ENCODE measurements at places on chromosomes 16 and 17.

DNA sequence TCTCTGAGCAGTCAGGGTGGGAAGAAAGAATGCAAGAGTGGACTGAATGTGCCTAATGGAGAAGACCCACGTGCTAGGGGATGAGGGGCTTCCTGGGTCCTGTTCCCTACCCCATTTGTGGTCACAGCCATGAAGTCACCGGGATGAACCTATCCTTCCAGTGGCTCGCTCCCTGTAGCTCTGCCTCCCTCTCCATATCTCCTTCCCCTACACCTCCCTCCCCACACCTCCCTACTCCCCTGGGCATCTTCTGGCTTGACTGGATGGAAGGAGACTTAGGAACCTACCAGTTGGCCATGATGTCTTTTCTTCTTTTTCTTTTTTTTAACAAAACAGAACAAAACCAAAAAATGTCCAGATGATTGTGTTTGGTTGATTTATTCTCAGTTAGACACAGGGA is 14.1 kb downstream of the IGFBP4 start:
- no peak for DNase-seq

DNA sequence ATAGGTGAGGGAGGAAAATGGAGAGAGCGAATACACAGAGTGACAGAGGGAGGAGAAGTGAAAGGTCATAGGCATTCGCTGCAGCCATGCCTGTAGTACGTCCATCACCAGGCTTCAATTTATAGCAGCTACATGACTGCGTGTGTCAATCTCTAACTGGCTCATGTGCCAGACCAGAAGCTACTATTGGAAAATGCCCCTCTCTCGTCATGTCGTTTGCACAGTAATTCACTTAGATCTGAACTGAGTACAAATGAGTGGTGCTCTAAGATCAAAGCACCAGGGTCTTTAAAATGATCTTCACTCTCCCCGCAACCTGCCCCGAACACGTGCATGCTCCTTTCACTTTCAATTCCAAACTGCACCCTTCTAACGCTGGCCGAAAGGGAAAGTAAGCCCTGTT is 51.3 kb downstream of the ADCY9 start:
- peak; percentile 16 for DNase-seq

DNA sequence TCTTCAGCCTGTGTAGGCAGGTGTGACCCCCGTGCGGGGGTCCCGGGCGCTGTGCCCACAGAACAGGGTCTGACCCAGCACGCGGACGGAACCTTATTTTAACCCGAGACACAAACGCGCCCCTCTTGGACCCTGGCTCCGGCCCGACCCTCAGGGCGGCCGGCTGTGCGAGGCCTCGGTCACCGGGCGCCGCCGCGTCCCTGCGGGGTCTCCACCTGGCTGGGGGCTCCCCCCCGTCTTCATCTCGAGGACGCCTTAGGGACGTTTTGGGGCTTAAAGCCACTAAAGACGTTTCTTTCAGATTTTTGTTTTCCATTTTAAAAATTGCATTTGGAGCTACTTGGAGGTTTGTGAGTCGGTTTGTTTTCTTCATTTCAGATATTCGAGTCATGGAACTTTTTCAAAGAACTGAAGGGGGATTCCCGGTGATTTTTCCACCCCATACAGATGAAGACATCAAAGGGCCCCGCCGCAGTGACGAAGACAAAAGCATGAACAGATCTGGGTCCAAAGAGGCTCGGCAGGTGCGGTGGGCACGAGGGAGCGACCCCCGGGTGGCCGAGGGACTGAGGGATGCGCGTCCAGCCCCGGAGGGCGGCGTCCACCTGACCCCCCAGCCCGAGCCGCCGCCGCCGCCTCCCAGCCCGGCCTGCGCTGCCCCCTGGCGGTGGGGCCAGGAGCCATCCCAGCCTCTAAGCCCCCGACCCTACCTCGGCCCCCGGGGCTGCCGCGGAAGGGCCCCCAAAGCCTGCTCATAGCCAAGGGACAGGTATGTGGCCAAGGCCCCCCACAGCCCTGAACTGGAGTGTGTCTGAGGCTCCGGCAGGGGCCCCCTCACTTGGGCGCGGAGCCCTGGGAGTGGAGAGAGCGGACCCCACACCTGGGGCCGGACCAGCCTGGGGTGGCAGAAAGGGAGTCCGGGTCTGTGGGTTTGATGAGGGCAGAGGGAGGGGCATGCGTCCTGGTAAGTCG is 3.8 kb upstream of the CD7 start:
- DNase-seq = peak; percentile 77

GRCh38 chr16:47448830-47449575 is 11.9 kb downstream of the ITFG1 start:
- no peak for DNase-seq

DNA sequence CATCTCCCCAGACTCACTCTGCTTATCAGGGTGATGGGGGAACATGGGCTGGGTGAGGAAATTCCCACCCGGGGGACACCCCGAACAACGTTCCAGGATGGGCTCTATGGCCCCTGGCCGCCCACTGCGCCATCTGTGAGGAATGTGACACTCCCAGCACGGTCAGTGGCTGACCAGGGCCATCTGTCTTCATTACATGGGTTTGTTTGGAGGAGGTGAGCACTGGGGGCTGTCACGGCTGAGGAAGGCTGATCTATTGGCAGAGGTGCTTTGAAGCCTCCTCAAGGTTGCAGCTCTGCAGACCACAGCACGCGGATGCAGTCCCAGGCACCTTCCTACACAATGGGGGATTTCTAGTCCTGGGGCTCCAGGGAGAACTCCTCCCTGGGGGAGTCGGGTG is 214.1 kb upstream of the FOXF1 start:
- no peak for DNase-seq

DNA sequence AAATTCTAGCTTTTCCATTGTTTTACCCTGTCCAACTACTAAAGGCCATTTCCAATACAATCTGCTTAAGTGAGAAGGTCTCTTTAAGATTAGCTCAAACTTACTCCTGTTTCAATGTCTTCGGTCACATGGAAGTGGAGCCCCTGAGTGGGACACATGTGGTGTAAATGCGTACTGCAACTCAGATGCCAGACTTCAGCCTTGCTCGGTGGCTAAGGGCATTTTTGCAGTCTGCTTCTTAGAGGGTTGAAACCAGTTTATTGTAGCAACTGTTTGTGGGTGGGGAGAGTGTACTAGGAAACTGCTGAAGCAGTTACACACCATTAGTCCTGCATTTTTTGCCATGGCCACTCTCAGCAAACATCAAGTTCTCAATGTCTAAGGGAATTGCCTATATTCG is 140.6 kb downstream of the PARN start:
- no peak for DNase-seq

DNA sequence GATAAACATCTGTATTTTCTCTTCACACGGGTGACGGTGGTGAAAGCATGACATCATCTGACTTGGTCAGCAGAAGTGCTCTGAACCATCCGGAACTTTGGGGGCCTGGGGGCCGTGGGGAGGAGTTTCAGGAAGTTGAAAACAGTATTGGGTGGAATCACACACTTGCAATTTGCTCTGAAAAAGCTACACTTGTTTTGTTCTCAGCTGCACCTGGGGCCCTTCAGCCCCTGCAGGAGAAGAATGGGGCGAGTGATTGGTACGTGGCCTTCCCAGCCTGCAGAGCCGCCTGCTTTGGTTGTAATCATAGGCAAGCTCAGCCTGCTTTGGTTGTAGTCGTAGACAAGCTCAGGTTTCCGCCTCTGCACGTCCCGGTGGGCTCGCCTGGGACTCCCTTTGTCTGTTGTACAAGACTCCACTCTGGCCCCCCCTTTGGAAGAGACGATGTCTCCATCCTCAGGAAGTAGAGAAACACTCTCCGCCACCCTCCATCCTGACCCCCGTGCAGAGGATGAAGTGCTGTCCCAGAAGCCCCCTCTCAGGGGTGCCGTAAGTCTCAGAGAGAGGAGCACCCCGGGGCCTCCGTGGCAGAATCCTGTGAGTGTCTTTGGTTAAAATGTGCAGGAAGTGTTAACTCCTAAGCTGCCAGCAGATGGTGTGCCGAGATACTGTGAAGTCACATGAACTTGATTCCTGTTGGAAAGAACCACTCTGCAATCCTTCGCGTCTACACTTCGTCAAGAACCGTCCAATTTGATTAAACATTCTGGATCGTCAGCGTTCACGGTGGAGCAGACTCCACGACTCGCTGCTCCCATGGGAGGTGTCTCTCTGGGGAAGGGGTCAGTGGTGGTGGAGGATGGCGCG is 5.4 kb downstream of the BANP start:
- peak; percentile 61 for DNase-seq

GRCh38 chr17:828761-829160 is 46.6 kb downstream of the MRM3 start:
- DNase-seq = no peak

GRCh38 chr17:27283060-27283459 is 10.9 kb upstream of the WSB1 start:
- no peak for DNase-seq

DNA sequence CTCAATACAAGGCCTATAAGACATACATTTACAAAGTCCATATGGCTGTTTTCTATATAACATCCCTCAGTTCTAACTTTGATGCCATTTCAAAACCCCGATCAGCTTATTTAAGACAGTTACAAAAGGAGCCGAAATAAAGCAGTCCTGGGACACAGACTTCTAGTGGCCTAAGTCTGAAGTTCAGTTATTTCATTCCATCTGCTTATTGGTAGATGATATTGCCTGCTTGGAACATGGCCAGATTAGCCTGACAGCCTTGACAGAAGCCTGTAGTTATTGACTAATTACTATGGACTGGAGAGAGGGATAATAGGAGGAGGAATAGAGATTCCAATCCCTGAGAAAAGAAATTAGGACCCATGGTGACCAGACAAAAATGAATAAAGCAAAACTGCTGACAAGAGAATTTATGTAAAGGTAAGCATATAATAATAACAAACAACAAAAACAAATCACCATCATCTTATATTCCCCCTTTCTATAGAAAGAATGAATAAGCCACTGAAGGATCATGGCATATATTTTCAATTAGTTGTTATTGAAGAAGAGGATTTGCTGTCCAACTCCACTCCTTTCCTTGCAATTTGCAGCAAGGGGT is 206.3 kb upstream of the TOM1L1 start:
- DNase-seq = no peak

DNA sequence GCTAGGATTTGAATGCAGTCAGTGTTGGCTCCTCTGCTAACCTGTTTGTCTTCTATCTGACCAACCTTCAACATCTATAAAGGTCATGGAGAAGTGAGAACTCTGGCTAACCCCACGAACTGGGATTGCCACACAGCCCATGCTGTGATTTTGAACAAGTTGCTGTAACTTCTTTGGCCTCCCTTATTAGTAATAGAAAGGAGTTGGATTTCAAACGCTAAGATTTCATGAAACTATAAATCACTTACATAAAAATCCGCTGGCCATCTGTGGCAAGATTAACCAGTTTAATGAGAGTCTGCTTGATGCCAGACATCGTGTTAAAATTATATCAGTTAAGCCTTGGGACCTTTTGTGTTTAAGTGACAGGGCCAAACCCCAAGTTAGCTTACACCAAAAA is 53.4 kb downstream of the HSD17B2 start:
- no peak for DNase-seq

GRCh38 chr17:39761861-39762496 is 24.2 kb downstream of the GRB7 start:
- DNase-seq = no peak

DNA sequence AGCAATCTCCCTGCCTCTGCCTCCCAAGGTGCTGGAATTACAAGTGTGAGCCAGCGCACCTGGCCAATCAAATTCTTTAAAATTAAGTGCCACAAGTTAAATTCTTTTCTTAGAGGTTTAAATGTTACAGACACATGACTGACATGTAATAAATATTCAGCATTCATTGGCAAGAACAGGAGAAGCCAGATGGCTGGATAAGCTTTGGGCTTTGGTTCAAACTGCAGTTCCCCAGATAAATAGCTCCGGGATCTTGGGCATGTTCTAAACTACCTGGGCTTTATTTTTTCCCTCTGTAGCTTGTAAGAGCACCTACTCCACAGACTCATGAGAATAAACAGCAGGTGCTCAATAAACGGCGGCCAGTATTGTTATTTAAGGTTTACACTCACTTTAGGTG is 34.1 kb downstream of the ABAT start:
- no peak for DNase-seq

All from stimulated activated CD4-positive, alpha-beta T cell treated with anti-CD3 and anti-CD28 coated beads, Interleukin-12 subunit alpha, Interleukin-12 subunit beta, amount 100 ng/mL, for 4 hours (primary cell).